ENCODE measurements at places on chromosomes 7 and 10.

DNA sequence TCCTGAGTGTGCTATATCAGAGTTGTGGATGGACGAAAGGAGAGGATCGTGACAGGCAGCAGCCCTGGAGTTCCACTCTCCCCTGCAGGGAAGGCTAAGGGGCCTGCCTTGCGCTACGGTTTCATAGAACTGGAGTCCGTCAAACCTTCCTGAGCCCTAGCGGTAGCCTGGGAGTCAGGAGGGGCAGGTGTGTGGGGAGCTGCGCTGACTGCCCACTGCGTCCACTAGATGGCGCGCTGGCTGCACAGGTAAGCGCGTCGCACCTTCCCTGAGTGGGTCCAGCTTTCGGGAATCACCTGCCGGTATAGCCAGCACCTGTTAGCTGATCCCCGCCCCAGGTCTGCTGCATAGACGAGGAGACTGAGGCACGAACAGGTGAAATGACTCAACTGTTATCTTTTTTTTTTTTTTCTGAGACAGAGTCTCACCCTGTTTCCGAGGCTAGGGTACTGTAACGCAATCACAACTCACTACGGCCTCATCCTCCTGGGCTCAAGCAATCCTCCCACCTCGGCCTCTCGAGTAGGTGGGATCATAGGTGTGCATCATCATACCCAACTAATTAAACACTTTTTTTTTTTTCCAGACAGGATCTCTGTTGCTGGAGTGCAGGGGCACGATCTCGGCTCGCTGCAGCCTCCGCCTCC, 20.2 kb upstream of the BAIAP2L1 start:
- peak; percentile 36 for DNase-seq

GRCh38 chr10:99872367-99873162, 90.1 kb downstream of the ABCC2 start:
- no peak for DNase-seq

- no peak for DNase-seq
Measured at GRCh38 chr10:92419740-92420545, 129.0 kb downstream of the MARCHF5 start.

DNA sequence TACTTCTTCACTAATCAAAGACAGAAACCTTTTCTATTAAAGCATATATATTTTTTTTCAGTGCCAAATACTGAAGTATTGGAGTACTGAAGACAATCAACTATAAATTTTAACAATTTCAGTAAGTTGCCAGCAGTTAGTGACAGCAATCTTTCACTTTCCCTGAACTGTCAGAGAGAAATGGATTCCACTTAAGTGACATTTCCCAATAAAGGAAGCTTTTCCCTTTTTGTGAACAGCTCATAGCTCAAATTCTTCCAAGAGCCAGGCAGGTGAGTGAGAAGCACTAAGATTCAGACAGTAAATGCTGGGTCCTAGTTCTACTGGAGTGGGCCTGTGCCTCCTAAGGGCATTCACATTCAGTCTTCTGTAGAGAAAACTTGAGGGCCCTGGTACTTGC, 142.0 kb downstream of the SRPK2 start:
- DNase-seq = no peak

- no peak for DNase-seq
Measured at GRCh38 chr10:85649461-85649860, 717.1 kb downstream of the GRID1 start.

GRCh38 chr10:72542396-72542815, 83.5 kb downstream of the MICU1 start:
- no peak for DNase-seq

- DNase-seq = no peak
Measured at GRCh38 chr7:54330216-54330800, 211.9 kb upstream of the VSTM2A start.

- no peak for DNase-seq
Measured at GRCh38 chr7:17564678-17565212, 266.3 kb downstream of the AHR start.

- no peak for DNase-seq
Measured at GRCh38 chr7:158274404-158274811, 313.2 kb downstream of the PTPRN2 start.

DNA sequence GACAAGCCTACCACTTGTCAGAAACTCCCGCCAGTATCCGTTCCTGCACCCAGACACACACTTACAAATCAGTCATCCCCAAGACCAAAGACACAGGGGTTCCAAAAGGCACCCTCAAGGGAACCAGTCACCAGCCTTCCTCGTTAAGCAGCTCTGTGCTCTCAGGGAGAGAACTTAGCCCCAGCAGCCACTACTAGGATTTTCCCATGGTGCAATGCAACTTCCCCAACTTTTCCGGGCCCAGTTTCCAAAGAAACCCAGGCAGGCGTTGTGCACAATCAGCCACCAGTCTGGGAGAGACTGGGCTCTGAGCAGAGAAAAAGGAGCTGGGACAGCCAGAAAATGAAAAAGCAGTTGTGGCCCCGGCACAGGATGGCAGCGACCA, 1.2 kb downstream of the DLG5 start:
- no peak for DNase-seq

GRCh38 chr7:3880228-3880987, 579.4 kb downstream of the SDK1 start:
- DNase-seq = no peak

DNA sequence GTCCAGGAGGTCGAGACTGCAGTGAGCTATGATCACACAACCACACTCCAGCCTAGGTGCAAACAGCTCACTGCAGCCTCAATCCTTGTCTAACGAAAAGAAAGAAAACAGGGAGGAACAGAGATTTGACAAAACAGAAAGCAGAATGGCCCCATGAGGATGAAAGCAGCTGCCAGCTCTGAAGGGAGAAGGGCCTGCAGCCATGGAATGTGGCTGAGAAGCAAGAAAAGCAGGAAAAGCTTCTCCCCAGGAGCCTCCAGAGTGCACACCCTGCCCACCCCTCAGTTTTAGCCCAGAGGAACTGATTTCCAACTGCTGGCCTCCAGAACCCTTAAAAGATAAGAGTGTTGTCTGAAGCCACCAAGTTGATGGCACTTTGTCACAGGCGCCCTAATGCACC, 13.0 kb downstream of the ESYT2 start:
- DNase-seq = no peak

DNA sequence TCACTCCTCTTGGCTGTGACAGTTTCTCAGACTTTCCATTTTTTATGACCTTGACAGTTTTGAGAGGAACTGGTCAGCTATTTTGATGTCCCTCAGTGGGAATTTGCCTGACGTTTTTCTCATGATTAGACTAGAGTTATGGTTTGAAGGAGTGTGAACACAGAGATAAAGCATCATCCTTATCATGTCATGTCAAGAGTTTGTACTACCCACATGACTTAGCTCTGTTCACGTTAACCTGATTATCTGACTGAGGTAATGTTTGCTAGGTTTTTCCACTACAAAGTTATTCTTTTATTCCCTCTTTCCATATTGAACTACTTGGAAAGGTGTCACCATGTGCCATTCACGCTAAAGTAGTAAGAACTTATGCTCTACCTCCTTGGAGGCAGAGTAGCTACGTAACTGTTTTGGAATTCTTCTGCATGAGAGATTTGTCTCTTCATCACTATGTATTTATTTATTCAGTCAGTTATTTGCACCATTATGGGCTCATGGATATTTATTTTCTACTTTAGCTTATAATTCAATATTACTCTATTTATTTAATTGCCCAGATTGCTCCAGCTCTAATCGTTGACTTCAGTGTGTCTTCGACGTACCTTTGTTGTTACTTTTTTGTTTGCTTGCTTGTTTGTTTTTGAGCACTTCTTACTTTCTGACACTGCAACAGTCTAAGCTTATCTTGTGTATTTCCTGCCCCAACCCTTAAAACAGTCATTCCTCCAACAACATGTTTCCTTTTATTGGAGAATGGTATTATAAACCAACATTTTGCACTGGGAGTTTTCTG, 50.4 kb downstream of the CPED1 start:
- no peak for DNase-seq

DNA sequence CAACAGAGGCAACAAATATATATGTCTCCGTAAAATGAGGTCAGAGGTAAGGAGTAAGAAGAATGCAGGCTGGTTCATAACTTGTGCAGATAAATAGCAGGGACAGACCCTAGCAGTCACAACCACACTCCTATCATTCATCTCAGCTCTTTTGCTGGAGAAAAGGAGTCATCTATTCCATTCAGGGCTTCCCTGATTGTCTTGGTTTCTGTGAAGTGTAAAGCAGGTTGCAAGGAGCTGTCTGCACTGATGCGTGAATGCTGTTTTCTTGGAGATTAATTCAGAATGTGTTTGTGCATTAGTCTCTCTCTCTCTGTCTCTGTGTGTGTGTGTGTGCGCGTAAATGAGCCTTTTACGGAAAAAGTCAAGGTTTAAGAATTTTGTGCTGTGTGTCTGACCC, 643.3 kb upstream of the SORCS1 start:
- no peak for DNase-seq

DNA sequence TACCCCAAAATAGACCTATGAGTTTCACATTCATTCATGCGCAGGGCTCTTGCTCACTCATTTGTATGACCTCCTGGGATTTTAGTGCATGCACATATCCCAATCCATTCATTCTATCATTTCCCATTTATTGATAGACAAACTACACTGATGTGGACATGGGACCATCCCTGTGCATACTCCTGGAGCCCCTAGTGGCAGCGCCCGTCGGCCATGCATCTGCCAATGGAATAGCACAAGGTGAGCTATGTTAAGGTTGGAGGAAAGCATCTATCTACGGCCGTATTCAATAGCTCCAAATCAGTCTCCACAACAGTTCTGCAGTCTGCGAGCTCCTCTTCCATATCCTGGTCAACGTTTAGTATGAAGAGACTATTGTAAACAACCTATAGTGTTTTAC, 31.7 kb upstream of the FIGNL1 start:
- no peak for DNase-seq

DNA sequence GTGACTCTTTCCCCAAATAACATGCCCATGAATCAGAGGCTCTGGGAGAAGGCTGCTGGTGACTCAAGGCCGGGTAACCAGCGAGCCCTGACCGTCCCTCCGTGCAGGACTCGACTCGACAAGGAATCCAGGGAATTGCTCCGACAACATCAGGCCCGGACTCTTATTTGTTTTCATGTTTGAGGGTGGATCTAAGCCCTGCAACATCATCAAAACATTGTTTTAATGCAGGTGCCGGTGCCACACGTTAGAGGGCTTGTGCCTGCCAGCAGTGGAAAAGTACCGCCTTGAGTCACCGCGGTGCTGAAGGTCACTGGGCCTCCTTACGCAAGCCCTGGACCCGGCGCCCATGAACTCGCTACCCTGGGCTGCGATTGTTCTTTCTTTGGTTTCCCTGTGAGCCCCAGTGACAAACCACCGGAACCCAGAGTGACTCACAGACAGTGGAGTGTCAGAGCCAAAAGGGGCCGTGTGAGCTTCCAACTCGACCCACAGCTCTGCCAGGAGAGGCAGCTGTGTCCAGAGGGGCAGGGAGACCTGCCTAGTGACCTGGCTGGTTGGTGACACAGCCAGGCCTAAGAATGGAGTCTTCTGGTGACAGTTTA, 139.4 kb upstream of the SHH start:
- no peak for DNase-seq

DNA sequence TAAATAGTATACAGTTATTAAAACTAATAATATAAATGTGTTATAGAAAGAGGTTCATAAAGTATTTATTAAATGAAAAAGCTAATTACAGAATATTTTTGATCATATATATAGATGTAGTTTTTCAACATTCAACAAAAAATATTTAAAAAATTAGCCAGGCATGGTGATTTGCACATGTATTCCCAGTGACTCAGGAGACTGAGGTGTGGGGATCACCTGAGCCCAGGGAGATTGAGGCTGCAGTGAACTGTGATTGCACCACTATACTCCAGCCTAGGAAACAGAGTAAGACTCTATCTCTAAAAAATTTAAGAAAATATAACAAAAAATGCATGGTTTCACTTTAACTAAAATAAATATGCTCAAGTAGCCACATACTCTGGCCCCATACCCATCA, 118.0 kb upstream of the SEMA3C start:
- no peak for DNase-seq

DNA sequence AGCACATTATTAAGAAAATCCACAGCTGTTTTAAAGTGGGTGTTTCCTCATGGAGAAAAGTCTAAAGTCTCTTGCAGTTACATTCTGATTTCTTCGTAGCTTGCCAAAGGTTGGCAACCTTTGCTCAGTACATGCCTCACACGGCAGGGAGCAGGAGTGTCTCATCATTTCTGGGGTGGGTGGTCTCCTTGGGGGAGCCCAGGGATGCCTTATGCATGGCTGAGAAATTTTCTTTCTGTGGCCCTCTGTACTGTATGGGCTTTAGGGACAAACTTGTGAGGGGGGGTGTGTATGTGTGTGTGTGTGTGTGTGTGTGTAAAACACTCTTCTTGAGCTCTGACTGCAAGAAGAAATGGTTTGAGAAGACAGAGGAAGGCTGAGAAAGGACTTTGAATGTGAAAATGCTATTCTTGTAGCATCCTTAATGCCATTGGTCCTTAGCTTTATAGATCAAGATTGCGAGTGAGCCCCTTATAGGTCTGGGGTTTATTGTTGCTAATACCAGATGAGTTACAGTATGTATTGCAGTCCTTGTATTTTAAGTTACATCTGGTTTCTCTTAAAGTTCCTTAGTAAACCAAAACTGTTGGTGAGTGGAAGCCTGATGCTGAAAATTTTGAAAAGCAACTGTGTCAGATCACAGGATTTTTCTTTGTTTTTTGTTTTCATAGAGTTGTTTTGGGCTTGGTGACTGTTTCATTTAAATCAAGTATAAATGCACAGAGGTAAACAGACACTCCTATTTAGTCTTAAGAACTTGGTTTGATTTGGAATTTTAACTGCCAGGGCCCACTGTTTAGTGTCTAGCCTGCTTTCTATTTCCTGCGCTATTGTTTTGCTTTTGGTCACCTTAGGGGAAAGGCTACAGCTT, 242.0 kb downstream of the BICC1 start:
- no peak for DNase-seq

- DNase-seq = no peak
Measured at GRCh38 chr7:15215616-15216015, 313.1 kb upstream of the DGKB start.

- DNase-seq = no peak
Measured at GRCh38 chr10:58023341-58024073, 244.2 kb downstream of the IPMK start.

GRCh38 chr7:115271332-115272235, 349.7 kb downstream of the MDFIC start:
- DNase-seq = no peak

DNA sequence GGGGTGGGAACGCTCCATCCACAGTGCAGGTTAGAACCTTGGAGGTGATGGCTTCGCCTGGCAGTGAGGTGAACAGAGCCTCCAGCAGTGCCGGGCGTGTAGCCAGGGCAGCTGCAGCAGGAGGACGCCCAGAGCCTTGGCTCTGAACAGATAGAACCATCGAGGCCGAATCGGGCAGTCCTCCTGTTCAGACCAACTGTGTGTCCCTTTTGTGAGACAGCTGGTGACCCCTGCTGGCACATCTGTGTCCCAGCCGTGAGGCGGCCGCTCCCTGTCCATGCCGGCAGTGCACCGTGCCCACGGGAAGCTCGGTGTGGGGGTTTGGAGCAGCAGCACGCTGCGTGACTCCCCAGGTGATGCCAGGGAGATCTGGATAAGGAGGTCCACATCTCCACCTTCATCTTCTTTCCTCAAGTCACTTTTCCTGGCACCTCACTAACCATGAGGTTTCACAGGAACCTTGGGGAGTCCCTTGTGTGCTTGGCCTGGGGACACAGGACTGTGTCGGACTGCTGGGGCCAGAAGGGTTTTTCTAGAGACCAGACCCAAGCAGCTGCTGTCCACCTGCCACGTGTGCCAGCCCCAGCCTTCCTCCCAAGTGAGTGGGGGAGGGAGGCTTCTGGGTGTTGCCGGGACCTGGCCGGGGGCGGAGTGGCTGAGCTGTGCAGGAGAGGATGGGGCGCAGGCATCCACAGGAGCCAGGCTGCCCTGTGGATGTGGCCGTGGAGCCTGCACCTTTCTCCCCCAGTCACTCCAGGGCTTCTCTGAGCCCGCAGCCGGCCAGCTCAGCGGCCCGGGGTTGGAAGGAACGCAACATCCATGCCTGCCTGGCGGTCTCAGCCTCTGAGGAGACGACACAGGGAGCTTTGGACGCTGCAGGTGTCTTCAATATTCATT, 69.4 kb downstream of the DNAJB6 start:
- no peak for DNase-seq

Data from stimulated activated CD8-positive, alpha-beta memory T cell treated with anti-CD3 and anti-CD28 coated beads, Interleukin-7, amount 100 ng/mL, for 1 hour (primary cell).